ENCODE measurements at places on chromosomes 5 and 9. TPM values are rescaled to one million over a fixed set of nuclear protein-coding genes. Genes with fewer than 3 reads are reported as not detected.

Gene EIF4E1B
- not detected for total RNA-seq

DNA sequence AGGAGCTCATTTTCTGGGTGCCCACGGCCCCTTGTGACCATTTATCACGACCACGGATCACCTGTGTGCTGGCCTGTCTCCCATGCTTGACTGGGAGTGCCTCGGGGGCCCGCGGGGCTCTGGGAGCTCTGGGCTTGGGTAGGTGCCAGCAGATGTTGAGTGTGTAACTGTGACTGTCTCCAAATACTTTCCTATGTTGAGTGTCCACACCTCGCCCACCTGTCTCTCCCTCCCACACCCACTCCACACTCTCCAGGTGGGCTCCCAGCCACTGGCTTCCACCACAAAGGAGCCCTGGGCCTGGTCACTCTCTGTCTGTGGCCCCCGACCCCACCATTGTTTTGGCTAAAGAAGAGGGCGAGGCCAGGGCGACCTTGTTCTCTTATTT lies 196.4 kb downstream of the CDK5RAP2 start:
- no peak for DNase-seq
- no peaks in the 10 kb centered on the region for H3K36me3 ChIP-seq
- no peaks in the 10 kb centered on the region for H3K27me3 ChIP-seq

GRCh38 chr9:83166372-83166771 lies 103.4 kb upstream of the RASEF start:
- no peak overlapping the region for H3K4me3 ChIP-seq
- no peak overlapping the region for H3K27ac ChIP-seq
- no peaks in the 10 kb centered on the region for H3K27me3 ChIP-seq
- H3K4me1 ChIP-seq, result no peaks in the 10 kb centered on the region
- DNase-seq, result no peak

- H3K4me1 ChIP-seq, result peaks cover 45% of the 10 kb centered on the region
- peak; percentile 96 for DNase-seq
- no peaks in the 10 kb centered on the region for H3K27me3 ChIP-seq
- H3K36me3 ChIP-seq, result peaks cover 8% of the 10 kb centered on the region
- no peak overlapping the region for H3K4me3 ChIP-seq
Measured at GRCh38 chr5:177478711-177479646, 5.5 kb upstream of the DBN1 start.

DNA sequence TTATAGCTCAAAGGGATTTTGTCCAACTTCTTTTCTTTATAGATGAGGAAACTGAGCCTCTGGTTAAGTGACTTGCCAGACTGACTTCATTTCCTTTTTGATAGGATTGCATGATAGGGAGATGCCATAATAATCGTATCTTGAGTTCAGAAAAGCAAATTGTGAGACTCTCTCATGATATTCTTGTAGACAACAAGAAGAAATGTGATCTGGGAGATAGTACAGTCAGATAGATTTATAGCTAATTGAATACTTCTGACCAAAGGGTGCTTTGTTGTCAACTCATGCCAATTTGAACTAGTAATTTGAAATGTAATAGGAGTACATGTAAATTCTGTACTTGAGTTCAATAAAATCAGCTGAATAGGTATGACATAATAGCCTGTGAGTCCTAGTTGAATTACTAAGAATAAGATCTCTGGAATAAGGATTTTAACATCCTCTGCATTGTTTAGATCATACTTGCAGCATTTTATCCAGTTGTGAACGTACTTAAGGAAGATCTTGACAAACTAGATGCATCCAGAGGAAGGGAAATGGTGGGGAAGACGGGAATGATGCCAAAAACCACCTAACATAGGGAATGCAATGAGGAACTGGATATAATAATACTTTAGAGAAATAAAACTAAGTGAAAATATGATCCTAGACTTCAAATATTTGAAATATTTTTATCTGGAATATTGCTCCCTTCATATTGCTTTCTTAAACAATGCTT lies 25.5 kb downstream of the CWC27 start:
- H3K27me3 ChIP-seq, result no peaks in the 10 kb centered on the region
- no peak for DNase-seq
- H3K27ac ChIP-seq, result no peak overlapping the region
- no peaks in the 10 kb centered on the region for H3K4me1 ChIP-seq

Gene FGF18
- 2.2 TPM for total RNA-seq
